Lower lobe of right lung (tissue), 2 donors: ENCODE measurements at places on chromosomes 11 and 22. TPM values are rescaled to one million over a fixed set of nuclear protein-coding genes. Genes with fewer than 3 reads are reported as not detected.

GRCh38 chr11:91857179-91857578 lies 367.4 kb upstream of the FAT3 start:
- H3K27me3 ChIP-seq: no peaks in the 10 kb centered on the region
- no peak overlapping the region for H3K4me3 ChIP-seq
- no peak overlapping the region for H3K27ac ChIP-seq
- no peaks in the 10 kb centered on the region for H3K36me3 ChIP-seq
- no peak for DNase-seq

- H3K27me3 ChIP-seq: no peaks in the 10 kb centered on the region
- H3K4me3 ChIP-seq: no peak overlapping the region
- H3K27ac ChIP-seq: peak overlapping the region; percentile 31
- H3K4me1 ChIP-seq: no peaks in the 10 kb centered on the region
- H3K36me3 ChIP-seq: no peaks in the 10 kb centered on the region
Measured at GRCh38 chr11:69207165-69207889, 51.6 kb downstream of the SMIM38 start.

GRCh38 chr11:64503186-64503753 lies 87.8 kb upstream of the SLC22A12 start:
- no peak overlapping the region for H3K4me3 ChIP-seq
- no peak overlapping the region for H3K27ac ChIP-seq
- no peaks in the 10 kb centered on the region for H3K36me3 ChIP-seq
- no peak for DNase-seq
- peaks cover 3% of the 10 kb centered on the region for H3K4me1 ChIP-seq

GRCh38 chr11:30463266-30463665 lies 122.9 kb downstream of the MPPED2 start:
- H3K27me3 ChIP-seq: no peaks in the 10 kb centered on the region
- no peak overlapping the region for H3K27ac ChIP-seq
- no peaks in the 10 kb centered on the region for H3K4me1 ChIP-seq
- no peak for DNase-seq

- H3K27ac ChIP-seq: peak overlapping the region; percentile 28
- H3K4me3 ChIP-seq: no peak overlapping the region
- H3K4me1 ChIP-seq: peaks cover 100% of the 10 kb centered on the region
- H3K36me3 ChIP-seq: no peaks in the 10 kb centered on the region
- no peaks in the 10 kb centered on the region for H3K27me3 ChIP-seq
Measured at GRCh38 chr11:75333807-75334140, 17.7 kb downstream of the ARRB1 start.

- DNase-seq: peak; percentile 32
- H3K27me3 ChIP-seq: no peaks in the 10 kb centered on the region
- no peak overlapping the region for H3K27ac ChIP-seq
- H3K4me1 ChIP-seq: no peaks in the 10 kb centered on the region
Measured at GRCh38 chr22:47051441-47052071, 289.1 kb downstream of the TBC1D22A start.

- H3K4me1 ChIP-seq: no peaks in the 10 kb centered on the region
- DNase-seq: no peak
- no peak overlapping the region for H3K27ac ChIP-seq
Measured at GRCh38 chr11:77244277-77245027, 57.0 kb downstream of the GDPD4 start.

DNA sequence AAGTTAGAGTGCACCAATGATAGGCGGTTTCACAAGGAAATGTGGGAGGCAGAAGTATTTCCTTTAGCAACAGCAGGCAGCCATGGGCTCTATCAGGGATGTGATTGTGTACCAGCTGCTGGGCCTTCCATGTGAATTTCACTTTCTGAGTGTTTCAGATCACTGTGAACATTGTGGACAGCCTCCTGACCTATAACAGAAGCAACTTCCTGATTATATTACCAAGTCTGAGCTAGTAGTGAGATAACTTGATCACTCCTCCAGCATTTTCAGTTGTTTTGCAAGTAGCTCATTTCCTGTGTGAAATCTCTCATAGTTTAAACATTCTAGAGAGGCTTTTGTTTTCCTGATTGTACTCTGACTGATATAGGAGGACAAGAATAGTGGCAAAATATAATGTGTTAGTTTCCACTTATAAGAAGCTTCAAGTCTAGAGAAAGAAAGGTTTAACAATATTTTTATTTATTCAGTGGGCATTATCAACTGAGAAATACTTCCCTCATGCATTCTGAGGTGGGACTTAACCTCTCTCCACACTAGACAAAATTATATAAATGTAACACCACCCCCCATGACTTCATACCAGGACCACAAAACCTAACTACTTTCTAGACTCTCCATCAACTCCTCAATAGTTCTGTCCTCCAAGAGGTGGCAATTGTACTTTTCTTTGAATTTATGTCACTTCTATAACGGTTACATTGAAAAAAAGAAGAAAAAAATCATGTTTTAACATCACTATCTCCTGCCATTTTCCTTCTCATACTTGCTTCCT lies 184.2 kb upstream of the LUZP2 start:
- H3K4me3 ChIP-seq: no peak overlapping the region
- H3K36me3 ChIP-seq: no peaks in the 10 kb centered on the region
- H3K27ac ChIP-seq: no peak overlapping the region
- no peaks in the 10 kb centered on the region for H3K4me1 ChIP-seq

GRCh38 chr11:83662494-83662893 lies 376.3 kb upstream of the CCDC90B start:
- H3K4me3 ChIP-seq: no peak overlapping the region
- H3K27ac ChIP-seq: no peak overlapping the region
- H3K4me1 ChIP-seq: no peaks in the 10 kb centered on the region
- H3K36me3 ChIP-seq: no peaks in the 10 kb centered on the region
- no peak for DNase-seq

DNA sequence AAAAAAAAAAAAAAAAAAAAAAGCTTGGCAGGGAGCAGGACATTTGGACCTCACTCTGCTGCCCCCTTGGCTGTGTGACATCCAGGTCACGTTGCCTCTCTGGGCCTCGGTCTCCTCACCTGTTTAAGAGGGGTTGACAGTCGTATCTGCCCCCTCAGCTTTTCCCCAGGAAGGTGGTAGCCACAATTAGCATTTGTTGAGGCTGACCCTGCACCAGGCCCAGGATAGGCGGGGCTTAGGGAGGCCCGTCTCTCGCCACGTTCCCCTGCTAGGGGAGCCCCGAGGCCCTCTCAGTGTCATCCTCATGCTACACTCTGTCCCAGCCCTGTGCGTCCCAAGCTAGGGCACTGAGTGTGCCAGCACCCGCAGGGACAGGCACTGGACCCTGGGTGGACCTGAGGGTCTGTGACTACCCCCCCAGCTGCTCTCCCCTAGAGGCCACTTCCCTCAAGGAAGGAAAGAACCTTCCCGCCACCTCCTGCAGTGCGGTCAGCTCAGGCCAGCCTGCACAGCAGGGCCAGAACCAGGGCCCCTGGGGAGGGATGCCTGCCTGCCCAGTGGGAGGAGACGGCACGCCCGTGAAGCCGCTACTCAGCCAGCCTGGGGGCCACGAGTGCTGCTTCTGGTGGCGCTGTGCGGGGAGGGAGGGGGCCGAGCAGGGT lies 38.5 kb upstream of the PPARA start:
- peaks cover 73% of the 10 kb centered on the region for H3K4me1 ChIP-seq
- peaks cover 63% of the 10 kb centered on the region for H3K36me3 ChIP-seq
- H3K27ac ChIP-seq: peak overlapping the region; percentile 36
- no peak for DNase-seq

DNA sequence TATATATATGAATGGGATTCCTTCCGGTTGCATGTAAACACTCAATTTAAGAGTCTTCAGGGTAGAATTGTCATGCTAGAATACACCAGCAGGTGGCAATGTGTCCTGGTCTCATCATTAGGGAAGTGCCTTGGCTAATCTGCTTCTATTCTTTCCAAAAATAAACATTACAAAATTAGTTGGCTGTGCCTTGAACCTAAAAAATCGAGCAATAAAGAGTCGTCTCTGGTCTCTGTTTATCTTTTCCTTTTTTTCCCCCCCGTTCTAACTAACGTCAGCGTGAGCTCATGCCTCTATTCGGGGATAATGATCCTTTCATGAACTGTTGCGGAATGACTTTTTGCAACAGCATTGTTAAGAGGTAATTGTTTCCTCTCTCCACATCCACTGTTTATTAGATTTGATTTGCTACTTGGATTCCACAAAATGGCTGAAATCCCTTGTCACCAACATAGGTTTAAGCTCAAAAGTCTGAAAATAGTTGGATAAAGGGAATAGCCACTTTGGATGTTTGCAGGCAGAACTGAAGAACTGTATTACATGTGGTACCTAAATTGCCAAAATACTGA lies 1.2 kb upstream of the ARHGEF12 start:
- no peak for DNase-seq
- H3K4me1 ChIP-seq: peaks cover 51% of the 10 kb centered on the region
- H3K36me3 ChIP-seq: peaks cover 9% of the 10 kb centered on the region
- H3K4me3 ChIP-seq: peak overlapping the region; percentile 91
- peak overlapping the region; percentile 93 for H3K27ac ChIP-seq

- peaks cover 7% of the 10 kb centered on the region for H3K4me1 ChIP-seq
- H3K4me3 ChIP-seq: no peak overlapping the region
- no peak overlapping the region for H3K27ac ChIP-seq
- H3K36me3 ChIP-seq: no peaks in the 10 kb centered on the region
Measured at GRCh38 chr22:20967697-20968211, 699 bp downstream of the AIFM3 start.

DNA sequence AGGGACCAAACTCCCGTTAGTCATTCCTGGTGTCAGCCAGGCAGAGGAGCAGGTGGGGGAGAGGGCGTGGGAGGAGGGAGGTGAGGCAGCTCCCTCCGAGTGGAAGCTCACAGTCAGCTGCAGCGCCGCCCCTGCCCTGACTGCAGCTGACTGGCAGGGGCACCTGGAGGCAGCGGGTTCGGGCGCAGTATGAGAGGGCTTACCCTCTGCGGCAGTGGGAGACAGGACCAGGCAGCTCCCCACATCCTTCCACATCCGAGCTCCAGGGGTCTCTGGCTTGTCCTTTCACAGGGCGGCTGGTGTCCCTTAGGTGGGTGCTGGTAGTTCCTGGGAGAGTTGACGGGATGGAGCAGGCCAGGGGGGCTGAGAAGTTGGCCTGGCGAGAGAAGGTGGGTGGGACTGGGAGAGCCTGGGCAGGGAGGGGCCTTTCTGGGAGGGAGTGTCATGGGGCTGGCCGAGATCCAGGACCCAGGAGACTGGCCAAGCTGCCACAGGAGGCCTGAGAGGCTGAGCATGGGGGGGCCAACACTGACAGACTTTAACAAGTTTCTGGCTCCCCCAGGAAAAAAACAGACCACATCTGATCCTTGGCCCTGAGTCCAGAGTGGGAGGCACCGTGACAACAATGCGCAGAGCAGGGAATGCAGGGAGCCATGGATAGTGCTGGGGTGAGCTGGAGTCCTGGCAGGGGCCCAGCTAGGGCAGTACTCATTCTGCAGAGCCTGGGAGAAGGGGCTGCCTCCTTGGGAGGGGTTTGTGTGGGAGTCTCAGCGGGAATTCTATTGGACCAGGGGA lies 4.9 kb downstream of the ADORA2A start:
- no peaks in the 10 kb centered on the region for H3K27me3 ChIP-seq
- no peaks in the 10 kb centered on the region for H3K36me3 ChIP-seq
- H3K4me1 ChIP-seq: peaks cover 89% of the 10 kb centered on the region
- no peak for DNase-seq
- H3K4me3 ChIP-seq: no peak overlapping the region
- H3K27ac ChIP-seq: peak overlapping the region; percentile 65

The CHRDL2 gene
- total RNA-seq: 1.2 TPM

The LIF gene
- 3.1 TPM for total RNA-seq
